Naive thymus-derived CD8-positive, alpha-beta T cell (primary cell): ENCODE measurements at places on chromosomes 11 and 22.

DNA sequence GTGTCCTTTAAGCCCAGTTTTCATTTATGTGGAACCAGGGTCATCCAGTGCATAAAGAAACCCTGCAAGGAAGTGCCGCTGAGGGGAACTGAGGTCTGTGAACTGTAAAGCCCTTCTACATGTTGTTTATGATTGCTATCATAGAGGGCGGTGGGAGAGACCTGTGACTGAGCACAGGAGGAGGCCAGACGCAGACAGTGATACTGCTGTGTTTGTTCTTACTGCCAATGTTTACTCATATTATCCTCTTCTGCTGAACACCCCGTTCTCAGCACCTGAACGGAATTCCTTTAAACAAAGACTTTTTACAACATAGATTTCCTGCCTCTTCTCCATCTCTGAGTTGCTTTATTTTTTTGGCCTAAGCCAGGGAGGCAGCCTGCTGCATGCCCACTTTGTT is 967 bp upstream of the GALNT18 start:
- DNase-seq = no peak

- no peak for DNase-seq
Measured at GRCh38 chr11:44782478-44782877, 55.7 kb downstream of the TSPAN18 start.

DNA sequence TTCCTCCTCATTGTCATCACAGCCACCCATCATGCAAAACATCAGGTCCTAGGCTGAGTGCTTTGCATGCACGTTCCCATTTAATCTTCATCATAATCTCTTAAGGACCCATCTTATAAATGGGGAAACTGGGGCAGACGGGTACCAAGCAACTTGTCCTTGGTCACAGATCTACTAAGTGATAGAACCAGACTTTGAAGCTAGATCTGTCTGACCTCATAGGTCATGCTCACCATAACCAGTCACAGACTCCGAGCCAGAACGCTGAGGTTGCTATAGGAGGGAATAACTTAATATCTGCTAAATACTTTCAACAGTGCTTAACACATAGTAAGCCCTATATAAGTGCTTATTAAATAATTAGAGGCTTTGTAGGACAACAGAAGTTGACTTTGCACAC is 37.7 kb downstream of the POU2AF3 start:
- no peak for DNase-seq

- no peak for DNase-seq
Measured at GRCh38 chr11:36333897-36334296, 37.8 kb downstream of the PRR5L start.

DNA sequence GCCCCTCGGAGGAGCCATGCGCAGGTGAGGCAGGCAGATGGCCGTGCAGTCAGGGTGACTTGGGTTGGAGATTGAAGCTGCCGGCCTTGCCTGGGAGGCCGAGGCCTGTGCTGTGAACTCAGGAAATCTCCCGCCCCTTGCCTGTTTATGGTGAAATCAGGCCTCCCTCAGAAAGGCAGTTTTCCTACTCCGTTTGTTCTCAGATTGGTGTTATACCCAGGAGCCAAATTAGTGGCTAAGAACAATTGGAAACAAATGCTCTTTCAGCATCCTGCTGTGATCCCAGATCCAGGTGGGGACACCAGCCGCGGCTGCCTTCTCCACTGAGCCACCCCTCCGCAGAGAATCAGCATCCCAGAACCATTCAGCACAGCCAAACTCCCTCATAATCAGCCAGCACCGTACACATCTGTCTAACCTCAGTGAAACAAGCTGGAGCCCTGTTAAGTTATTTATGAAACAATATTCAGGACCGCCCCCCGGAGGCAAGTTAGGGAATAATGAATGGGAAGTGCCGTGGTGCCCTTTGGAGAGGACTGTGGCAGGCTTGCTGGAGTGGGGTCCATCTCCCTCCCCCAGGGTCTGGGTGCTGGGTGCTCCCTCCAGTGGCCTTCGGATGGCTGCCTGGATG is 60.0 kb downstream of the PKNOX2 start:
- no peak for DNase-seq

GRCh38 chr22:33772745-33773144 is 147.5 kb downstream of the LARGE1 start:
- DNase-seq = no peak

DNA sequence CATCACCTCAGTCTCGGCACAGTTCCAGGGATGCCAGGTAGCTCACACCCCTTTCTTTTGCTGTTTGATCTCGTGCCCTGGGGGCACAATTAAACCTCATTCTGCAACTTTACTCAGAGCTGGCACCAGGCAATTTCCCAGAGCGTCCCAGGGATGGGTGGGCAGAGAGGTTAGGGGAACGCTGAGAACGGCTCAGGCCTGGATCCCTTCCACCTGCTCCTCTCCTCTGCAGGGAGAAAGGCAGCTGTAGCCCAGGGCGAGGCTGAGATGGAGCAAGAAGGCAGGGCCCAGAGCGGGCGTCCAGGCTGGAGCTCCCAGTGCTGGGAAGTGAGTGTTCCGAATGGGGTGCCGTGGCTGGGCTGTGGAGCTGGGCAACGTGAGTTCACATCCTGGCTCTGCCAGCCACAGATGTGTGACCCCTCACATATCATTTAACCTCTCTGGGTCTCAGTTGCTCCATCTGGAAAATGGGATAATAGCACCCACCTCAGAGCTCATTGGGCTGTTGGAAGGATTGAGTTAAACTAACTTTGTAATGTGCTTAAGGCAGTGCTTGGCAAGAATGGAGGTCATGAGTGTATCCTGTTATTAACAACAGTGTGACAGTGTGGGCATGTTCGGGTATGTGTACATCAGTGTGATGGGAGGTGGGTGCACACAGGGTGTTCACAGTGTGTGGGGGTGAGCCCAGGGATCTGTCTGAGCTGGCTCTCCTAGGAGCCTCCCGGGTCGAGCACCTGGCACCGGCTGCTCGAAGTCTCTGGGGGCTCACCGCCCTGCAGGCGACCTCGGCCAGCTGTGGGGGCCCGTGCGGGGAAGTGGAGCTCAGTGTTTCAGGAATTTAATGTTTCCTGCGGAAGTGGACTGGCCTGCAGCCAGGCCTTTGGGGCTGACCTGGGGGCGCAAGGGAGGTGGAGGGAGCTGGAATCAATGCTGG is 15.5 kb downstream of the OTUB1 start:
- no peak for DNase-seq

DNA sequence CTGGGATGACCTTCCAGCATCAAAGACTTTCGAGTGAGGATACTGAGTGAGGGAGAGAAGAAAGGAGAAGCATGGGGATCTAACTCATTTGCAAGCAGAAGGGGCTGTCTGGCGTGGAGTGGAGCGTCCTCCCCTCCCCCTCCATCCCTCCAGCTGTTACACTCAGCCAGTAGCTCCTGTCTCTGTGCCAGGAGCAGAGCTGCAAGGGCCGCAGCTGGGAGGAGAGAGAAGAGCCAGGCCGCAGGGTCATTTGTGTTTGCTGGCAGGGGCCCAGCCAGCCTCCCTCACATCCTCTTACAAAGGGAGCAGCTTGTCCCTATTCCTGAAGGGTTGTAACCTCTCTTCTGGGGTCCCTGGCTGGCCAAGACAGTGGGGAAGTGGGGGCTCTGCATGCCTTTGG is 57.9 kb downstream of the NECTIN1 start:
- DNase-seq = no peak

DNA sequence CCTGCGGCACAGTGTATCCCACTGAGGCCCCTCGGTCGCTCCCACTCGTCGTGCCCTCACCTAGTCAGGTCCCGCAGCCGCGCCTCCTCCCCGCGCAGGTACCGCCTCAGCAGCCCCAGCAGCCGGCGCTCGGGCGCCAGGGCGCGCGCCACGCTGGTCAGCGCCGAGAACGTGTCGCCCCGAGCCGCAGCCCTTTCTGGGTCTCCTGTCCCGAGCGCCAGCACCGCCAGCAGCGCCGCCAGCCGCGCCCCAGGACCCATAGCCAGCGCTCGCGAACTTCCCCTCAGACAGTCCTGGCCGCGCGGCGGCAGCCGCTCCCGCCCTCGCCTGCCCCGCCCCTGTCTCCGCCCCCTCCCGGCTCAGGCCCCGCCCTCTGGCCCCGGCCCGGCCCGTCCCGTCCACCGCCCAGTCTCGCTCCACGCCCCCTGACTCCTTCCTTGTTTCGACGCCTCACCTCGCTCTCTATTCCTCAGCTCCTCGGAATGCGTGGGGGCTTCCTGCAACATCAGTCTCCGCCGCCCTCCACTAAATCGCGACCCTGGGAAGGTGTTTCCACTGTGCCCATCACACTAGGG is at the start of gene P4HA3:
P4HA3 (minus strand) TSS at position 289 of the 575 bp plus-strand sequence; CDS start at position 260, 29 bp downstream.
- DNase-seq = peak; percentile 13

DNA sequence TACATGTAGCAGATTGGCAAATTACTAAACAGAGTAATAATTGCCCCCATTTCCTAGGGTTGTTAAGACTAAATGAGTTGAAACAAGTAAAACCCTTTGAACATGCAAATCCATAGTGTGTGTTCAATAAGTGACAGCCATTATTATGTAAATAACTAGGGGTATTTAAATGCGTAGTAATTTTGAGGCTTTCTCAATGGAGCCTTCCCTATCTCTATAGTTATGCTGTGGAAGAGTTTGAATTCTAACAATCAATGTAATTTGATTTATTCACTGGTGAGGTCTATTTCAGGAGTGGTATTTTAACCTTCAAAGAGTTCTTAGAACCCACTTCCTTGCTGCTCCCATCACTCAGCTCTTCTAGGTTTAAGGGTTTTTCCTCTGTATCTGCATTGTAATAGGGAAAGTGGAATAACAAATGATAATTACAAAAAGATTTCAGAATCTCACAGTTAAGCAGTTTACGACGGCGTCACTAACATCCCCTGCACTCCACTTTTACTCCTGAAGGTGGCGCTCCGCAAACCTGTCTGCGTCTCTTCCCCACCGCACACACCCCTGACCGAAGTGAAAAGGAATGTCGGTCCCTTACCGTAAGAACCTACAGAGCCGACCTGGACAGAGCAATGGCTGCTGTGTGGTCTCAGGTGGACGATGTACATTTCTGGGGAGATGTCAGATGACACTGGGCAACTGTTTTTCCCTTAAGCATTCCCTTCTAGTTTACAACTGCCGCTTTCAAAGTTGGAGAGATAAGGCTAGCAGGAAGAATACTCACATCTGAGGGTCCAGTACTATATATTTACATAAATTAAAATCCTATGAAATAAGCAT is 80.8 kb downstream of the ZC3H12C start:
- DNase-seq = peak; percentile 25

GRCh38 chr11:43555816-43556611 is 124.5 kb upstream of the HSD17B12 start:
- DNase-seq = no peak
